ENCODE measurements at places on chromosomes 5 and 9.

GRCh38 chr9:104879555-104880309 is 48.2 kb downstream of the ABCA1 start:
- DNase-seq, result no peak

DNA sequence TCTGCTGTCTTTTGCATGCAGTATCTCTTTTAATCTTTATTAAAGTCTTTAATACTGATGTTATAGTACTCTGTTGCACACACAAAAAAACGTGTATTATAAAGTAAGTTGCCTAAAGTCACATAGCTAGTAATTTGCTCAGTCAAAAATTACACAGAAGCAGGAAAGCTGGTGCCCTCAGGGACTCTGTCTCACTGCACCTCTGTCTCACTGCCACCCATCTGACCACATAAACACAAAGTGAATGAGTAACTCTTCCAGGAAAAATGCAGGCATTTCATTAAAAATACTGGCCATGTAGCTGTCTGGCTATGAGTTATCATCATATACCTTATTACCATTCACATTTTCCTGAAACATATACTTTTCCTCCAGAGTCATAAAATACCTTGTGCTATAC is 591.7 kb downstream of the CSNK1G3 start:
- no peak for DNase-seq

- DNase-seq, result no peak
These were observed 65.7 kb upstream of the EQTN start for GRCh38 chr9:27362447-27363210.

- no peak for DNase-seq
These were observed 169.1 kb upstream of the PIK3R1 start for GRCh38 chr5:68046445-68046844.

DNA sequence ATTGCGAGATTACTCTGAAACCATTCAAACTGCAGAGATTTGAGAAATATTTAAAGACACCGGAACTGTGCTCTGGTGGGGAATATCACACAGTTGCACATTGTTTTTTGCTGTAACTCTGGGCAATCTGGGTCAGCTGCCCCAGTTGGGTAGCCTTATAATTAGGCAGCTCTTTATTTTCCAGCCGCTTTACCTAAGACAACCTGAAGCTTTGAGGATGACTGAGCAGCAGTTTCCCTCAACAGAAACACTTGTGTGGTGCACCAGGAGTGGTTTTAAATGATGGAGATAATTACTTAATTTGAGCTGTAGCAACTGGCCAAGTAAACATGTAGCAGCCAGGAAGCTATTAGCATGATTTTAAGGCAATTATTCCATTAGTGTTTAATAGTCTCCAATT is 2.9 kb downstream of the PLCXD3 start:
- DNase-seq, result no peak

DNA sequence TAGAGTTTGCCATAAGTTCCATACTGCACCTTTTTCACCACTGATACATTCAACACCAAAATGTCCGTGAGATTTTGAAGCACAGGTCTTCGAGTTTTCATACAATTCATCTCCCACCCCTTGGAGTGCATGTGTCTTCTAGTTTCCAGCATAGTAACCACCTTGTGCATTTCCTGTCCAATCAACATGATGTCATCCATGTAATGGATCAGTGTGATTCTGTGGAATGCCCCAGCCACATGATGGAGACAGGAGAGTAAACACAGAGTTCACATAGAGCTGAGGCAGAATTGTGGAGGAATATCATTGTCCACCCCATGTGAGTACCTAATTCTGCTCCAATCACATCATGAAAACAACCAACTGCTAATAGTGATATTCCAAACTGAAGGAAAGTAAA is 441.5 kb upstream of the CDH6 start:
- DNase-seq, result no peak

DNA sequence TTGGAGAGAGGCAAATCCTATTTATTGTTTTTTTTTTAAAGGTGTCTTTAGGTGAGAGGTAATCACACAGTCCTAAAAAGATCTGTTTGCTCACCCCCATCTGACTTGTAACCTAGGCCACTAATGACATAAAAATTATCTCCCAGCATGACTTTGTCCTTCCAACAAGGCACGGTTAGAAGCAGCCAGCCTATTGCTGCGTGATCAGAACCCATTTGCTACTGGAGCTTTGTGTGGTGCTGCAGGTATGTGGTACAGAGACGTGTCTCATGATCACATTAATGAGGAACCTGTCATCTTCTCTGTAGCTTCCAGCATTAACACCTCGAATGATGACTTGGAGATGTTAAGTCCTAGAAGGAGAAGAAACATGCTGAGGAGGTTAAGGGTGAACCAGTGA is 555.8 kb upstream of the TLE4 start:
- DNase-seq, result no peak

GRCh38 chr5:33692980-33693379 is 198.8 kb downstream of the ADAMTS12 start:
- DNase-seq, result no peak

DNA sequence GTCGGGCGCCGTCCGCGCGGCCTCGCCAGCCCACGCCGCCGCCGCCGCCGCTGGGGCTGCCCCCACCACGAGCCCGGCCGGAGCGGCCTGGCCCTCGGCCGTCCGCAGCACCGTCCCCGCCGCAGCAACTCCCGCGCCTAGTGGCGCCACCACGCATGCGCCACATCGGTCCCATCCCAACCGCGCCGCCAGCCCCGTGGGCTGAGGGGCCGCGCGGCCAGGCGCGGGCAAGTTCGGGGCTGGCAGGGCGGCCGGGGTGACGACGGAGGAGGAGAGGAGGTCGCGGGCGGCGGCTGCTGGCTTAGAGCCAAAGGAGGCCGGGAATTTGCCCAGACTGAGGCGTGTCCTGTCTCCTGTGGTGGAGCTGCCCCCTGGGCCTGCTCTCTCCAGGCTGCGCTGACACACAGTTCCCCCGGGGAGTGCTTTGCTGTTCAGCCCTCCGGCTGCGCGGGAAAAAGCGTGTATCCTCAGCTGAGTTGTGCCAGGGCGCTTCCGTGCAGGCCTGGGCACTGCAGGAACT is at the start of gene TUSC1:
Gene TUSC1 (minus strand): TSS at position 298 of the 520 bp plus-strand sequence. CDS start 132 bp downstream, at position 166.
- DNase-seq, result no peak

- no peak for DNase-seq
These were observed 26.6 kb downstream of the MORN5 start for GRCh38 chr9:122186301-122186700.

- peak; percentile 72 for DNase-seq
These were observed 4.2 kb upstream of the ENTPD8 start for GRCh38 chr9:137445275-137445807.

- no peak for DNase-seq
These were observed 112.0 kb upstream of the KCNN2 start for GRCh38 chr5:114249823-114250222.

DNA sequence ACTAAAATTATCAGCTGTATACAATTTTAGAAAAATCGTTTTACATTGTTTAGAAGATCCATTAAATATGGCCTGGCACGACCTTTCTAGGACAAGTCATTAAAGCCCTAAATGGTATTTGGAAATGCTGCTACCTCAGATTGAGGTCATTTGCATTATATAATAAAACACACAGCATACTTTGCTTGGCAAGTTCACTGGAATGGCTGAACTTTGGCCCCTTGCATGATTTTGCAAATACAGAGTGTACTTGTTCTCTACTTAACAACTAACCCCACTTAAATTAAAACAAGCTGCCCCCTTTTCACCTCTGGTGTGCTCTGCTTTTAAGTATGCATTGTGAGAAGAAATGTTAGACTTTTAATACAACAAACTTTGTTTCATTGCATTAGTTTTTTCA is 860.1 kb downstream of the PTPRD start:
- DNase-seq, result no peak

DNA sequence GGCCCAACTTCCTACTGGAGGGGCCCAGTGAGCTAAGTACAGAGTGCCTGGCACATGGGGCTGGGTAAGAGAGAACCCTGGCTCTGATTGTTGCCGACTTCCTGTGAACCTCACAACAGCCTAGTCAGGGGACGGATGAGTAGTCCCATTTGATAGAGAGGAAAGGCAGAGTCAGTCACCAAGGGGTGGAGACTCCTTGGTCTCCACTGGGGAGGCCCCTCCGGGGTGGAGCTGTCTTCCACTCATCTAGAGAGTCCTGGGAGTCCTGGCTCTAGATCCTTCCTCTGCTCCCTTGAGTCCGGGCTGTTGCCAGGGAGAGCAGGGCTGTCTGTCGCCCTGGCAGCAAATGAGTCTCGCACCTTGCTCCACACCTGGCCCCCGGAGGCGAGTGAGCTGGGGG is 8.0 kb downstream of the GRK6 start:
- no peak for DNase-seq

DNA sequence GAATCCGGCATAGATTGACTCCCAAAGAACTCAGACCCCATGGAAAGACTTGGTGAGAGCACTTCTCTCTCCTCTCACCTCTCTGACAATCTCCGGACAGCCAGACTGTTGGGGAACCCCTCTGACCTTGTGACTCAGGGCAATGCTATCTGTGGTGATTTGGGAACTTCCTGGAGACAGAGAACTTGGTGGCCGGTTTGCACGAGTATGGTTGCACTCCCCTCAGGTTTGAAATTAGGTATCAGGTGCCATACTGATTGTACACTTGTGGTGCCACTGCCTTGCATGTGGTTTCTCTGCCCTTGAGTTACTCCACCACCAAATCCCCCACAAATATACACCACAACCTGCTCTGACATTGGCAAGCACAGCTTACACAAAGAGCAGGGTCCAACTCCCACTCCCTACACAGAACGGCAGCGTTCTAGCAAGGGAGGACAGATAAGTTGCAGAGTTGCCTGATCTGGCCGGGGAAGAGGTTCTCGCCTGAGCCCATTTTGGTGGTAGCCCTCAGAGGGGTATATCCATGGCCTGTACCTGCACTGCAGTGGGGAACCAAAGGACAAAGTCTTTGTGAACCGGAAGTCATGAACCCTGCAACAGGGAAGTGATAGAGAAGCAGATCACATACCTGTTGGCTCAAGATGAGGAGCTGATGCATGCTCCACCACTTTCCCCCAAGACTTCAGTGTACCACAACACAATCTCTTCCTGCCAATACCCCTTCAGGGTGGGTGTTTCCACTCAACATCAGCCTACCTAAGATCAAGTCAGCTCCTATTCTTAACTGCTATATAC is 255.1 kb downstream of the MCTP1 start:
- DNase-seq, result no peak

DNA sequence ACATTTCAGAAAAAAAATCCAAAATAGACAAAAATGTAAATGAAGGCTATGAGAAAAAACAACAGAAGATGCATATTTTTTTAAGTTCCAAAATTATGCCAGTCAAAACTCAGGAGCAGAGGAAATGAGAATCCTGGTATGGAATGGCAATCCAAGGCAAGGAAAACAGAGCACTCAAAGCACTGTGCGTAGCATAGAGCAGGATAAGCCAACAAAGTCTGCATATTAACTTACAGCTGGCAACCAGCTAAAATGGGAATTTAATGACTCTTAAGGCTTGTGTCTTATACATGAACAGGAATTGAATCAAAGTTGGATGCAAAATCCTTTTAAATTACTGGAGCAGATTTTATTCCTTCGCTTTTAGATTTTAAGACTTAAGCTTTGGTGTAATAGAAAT is 203.5 kb upstream of the DAPK1 start:
- DNase-seq, result no peak

GRCh38 chr5:137309290-137309689 is 189.8 kb downstream of the SPOCK1 start:
- DNase-seq, result no peak

GRCh38 chr5:33701251-33701650 is 190.5 kb downstream of the ADAMTS12 start:
- no peak for DNase-seq

DNA sequence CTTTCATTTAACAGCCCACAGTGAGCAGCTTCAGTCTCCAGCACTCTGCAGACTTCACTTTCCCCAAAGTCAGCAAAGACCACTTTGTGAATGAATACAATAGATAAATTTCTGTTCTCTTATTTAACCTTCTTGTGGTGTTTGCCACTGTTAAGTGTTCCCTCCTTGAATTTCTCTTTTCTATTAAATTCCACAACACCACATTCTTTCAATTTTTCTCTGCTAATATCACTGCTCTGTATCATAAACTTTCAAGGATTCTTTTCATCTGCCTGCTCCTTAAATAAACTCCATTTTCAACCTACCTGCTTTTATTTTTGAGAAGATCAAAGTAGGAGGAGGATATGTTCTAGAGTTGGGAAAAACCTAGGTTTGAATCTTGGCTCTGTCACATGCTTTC is 739.5 kb upstream of the GRAMD2B start:
- no peak for DNase-seq

DNA sequence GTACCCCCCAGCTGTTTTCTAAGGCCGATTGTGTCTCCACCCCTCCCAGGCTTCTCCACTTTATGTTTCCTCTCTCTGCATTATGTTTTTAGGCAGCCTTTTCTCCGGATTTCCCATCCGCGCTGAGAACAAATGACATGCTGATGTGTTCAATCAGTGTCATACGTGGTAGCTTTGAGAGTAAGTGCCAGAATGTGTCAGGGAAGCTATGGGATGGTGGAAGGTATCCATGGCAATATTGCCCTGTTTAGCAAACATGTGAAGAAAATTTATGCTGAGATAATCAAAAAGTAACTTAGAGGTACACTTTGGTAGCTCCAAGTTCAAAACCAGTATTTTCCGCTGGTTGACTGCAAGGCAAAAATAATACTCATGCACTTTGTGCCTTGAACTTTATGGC is 36.6 kb upstream of the LECT2 start:
- DNase-seq, result no peak

GRCh38 chr9:81896070-81896469 is 32.2 kb upstream of the SPATA31D4 start:
- no peak for DNase-seq

GRCh38 chr5:13956471-13956870 is 12.0 kb upstream of the DNAH5 start:
- no peak for DNase-seq

- no peak for DNase-seq
These were observed 104.1 kb downstream of the DAB2IP start for GRCh38 chr9:121755581-121755980.

DNA sequence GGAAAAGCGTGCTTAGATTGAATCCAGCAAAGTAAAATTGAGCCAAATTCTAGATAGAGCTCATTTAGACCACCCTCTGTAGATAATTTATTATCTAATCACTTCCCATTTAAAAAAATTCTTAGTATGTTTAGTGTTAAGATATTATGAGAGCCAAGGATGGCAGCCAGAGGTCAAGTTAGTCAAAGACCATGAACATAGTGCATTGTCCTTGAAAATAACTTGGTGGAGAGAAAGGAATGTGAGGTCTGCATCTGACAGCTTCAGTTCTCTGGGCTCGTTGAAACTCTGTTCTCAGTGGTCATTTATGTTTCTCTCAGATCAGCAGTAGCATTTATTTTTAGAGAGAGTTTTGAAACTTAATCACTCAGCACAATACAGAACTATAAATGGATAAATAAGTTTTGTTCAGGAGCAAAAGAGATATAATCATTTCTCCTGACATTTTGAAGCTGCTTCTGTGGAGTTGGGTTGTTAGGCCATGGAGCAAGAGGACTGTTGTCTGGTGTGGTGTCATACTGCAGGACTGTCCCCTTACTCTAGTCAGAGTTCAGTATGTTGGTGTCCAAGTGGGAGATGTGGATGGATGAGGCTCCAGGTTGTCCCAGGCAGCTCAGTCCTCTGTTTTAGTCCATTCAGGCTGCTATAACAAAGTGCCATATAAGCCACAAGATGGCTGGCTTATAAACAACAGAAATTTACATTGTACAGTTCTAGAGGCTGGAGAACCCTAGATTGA is 337.7 kb downstream of the FBXL7 start:
- DNase-seq, result no peak
